Thoracic aorta (tissue), 2 donors: ENCODE measurements at places on chromosomes 7 and 10.

DNA sequence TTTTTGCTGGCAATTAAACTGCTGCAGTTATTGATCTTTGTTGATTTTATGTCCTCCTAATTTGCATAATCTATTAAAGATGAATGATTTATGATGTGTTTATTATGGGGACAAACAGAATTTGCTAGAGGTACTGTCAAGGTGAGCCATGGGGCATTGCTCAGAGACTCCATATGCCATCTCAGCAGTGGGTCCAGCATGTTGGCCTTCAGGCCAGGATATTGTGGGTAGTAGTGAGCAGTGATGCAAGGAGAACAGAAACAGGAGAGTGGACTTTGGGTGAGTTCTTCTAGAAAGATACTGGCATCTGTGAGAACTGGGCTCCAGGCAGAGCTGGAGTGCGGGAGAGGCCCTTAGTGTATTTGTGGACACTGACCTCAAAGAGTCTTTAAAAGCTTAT is 65.9 kb downstream of the PAX2 start:
- no peak for DNase-seq

DNA sequence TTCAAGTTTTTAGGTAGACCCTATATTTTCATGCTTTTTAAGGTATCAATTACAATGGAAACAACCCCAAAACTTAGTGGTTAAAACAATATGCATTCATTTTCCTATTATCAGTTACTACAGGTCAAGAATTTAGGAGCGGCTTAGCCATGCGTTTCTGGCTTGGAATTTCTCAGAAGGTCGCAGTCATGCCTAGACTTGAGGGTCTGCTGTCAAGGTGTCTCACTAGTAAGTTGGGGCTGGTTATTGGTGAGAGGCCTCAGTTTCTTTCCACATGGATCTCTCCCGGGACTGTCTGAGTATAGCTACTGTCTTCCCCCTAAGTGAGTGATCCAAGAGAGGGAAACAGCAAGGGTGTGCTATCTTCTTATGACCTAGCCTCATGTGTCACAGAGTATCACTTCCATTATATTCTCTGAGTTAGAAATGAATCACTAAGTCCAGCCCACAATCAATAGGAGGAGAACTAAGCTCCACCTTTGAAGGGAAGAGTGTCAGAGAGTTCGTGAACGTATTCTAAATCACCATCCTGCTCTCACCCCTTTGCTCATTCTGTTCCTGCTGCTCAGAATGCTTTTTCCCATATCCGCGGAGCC is 80.5 kb downstream of the RTKN2 start:
- DNase-seq, result no peak

- DNase-seq, result no peak
These were observed 243.3 kb upstream of the CDC14C start for GRCh38 chr7:48681006-48681405.

- DNase-seq, result no peak
These were observed 258.2 kb downstream of the SDK1 start for GRCh38 chr7:3559278-3559677.

GRCh38 chr7:28750981-28751380 is 207.1 kb downstream of the TRIL start:
- DNase-seq, result no peak

- DNase-seq, result no peak
These were observed 310.2 kb downstream of the FGFR2 start for GRCh38 chr10:121288011-121288410.

DNA sequence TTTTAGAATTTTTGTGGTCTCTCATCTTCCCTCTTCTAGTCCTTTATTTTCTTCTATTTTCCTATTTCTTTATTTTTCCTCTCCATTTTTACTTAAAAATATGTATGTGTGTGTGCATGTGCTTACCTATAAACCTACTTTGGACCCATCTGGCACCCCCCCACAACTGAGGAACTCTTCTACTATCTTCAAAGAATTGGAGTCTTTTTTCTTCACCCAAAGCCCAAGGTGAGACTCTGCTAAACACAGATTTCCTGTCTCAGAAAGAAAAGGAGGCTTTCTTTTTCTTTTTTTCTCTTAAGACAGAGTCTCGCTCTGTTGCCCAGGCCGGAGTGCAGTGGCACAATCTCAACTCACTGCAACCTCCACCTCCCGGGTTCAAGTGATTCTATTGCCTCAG is 24.2 kb downstream of the PRTFDC1 start:
- no peak for DNase-seq

DNA sequence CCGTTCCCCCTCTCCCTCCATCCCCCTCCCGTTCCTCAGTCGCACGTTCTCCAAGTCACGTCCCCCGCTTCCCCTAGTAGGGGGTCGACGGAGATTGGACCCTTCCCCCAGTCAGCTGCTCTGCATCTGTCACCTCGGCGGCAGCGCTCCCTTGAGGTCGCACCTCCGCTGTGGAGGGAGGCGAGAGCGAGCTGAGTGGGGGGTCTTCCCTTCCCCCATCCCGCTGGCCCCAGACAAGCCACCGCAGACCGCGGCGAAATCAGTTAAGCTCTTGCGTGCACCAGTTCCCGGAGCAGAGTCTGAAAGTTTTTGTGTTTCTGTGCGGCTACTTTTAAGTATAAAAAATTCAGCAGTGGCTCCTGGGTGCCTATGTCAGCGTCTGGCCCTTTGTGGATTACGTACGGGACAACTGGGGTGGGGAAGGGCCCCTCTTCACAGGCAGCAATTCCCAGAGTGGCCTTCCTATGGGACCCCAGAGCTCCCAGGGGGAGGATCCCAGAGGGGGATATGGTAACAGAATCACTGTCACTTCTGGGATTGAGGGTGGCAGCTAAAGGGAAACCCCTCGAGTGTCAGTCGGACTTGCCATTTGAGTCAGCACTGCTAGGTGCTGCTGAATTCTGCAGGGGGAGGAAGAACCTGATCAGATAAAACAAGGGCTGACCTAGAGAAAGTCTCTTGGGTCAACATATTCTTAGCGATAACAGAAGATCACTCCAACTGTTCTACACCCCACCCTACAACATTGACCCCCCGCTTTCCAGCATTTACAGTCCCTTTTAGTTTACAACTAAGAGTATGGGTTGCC is 12.5 kb upstream of the DDIT4 start:
- no peak for DNase-seq

DNA sequence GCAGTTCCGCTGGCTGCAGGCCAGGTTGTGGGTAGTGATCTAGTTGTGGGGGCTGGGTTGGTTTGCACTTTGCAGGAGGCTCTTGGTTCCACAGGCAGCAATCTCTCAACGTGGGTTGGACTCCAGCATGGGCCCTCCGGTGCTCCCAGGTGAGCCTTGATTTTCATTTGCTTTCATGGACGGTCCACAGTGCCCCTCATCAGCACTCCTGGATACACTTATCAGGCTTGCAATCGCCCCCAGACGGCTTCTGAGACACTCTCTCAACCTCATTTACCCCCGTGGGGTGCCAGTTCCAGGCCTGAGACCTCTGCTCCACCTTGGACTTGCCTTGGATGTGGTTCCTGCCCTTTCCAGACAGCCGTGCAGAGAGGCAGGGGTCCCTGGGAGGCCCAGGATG is 31.3 kb upstream of the ZNF273 start:
- no peak for DNase-seq

DNA sequence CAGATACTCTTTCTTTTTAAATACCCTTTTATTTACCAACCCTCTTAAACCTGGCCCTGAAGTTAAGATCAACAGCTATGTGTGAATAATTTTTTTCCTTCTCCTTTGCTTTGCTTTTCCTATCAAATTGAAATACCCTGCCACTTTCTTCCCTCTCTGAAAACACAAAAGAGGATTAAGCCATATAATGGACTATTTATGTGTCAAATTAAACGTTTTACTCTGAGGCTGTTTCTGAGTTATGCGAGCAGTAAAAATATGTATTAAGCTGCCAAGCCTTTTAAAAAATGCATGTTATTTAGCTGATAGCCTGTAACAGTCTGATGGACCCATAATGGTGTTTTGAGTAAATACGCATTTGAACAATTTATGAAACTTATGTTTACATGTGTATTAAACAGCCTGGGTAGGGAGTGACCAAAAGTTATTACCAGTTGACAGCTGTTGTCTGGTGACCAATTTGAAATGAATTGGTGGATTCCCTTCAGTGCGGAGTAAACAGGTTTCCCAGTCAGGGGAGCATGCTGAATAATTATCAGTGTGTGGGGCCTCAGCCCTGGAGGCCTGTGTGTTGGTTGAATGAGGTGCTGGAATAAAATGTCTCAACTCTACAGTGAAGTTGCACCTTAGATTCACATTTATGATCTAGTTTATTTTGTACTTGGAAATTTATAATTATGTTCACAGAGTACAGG is 89.6 kb downstream of the AUTS2 start:
- DNase-seq, result no peak

DNA sequence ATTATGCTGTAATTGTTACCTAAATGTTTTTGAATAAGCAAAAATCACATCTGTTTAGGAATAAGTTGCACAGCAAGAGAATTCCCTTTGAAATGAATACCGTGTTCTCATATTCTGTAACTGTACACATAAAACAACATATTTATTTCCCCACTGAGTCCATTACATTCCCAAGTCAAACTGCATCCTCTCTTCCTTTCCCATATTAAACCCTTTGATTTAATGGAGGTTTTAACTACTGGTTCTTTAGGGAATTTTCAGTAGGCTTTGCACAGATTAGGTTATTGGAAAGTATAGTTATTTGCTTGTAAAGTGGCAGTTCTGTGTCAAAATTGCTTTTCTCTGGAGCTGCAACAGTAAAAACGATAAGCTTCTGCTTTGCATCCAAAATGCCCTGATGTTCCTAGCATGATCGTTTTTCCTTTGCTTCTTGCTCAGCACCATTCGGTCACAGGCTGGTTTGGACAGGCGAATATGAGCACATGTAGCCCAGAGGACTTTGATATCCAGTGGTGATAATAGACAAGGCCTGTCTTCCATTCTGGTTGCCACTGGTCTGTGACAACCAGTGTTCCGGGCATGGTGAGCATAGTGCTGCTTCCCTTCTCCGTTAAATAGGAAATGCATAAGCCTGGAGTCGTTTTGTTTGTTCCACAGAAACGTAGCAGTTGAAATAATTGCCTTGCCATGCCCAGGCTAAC is 696.1 kb downstream of the AUTS2 start:
- DNase-seq, result no peak

GRCh38 chr10:109219935-109220605 is 703.2 kb downstream of the XPNPEP1 start:
- no peak for DNase-seq

DNA sequence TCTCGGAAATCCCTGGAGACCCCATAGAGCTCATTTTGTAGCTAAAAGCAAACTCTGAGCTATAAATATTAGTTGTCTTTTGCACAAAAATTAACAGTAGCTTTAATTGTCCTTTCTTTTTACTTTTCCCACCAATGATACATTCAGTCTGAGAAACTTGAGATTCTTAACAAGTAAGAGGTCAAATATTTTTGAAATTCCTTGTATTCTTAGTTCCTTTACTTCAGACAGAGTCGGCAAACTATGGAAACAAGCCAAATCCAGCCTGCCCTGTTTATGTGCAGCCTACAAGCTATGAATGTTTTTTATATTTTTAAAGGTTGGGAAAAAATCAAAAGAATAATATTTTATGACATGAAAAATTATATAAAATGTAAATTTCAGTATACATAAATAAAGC is 146.6 kb downstream of the CTNNA3 start:
- no peak for DNase-seq

- DNase-seq, result no peak
These were observed 237.5 kb downstream of the IPMK start for GRCh38 chr10:58030208-58030607.

- no peak for DNase-seq
These were observed 35.8 kb upstream of the LYZL1 start for GRCh38 chr10:29252811-29253689.

DNA sequence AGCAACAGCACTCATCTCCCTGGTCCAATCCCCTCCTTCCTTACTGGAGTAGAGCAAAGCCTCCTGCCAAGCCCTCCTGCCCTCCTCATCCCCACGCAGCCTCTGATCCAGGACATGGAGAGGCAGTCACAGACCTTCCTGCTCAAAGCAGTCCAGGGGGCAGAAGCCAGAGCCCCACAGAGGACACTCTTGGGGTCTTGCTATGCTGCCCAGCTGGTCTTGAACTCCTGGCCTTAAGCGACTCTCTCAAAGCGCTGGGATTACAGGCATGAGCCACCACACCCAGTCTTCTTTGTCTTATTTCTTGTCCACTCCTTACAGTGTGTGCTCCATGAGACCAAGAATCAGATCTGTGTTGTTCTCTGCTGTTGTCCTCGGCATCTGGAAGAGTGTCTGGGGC is 26.6 kb upstream of the MNX1 start:
- no peak for DNase-seq

GRCh38 chr7:130409712-130410072 is 29.4 kb downstream of the CPA1 start:
- DNase-seq, result no peak

DNA sequence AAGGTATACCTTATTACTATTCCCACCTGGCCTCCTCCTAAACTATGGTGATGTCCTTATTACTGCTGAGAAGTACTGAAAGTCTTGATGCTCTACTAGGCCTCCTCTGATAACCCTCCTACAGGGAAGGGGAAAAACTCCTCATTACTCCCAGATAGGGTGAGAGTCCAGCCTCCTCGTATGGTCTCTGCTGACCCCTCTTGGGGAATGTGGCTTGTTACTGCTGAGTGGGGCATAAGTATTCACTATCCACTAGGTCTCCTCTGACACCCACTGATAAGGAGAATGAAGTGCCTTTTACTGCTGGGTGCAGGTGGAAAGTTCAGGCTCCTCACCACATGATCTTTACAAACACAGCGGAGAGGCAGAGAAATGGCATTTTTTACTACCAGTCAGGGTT is 222.9 kb downstream of the CHRM2 start:
- DNase-seq, result no peak
